ENCODE measurements at places on chromosomes 6 and 20.

DNA sequence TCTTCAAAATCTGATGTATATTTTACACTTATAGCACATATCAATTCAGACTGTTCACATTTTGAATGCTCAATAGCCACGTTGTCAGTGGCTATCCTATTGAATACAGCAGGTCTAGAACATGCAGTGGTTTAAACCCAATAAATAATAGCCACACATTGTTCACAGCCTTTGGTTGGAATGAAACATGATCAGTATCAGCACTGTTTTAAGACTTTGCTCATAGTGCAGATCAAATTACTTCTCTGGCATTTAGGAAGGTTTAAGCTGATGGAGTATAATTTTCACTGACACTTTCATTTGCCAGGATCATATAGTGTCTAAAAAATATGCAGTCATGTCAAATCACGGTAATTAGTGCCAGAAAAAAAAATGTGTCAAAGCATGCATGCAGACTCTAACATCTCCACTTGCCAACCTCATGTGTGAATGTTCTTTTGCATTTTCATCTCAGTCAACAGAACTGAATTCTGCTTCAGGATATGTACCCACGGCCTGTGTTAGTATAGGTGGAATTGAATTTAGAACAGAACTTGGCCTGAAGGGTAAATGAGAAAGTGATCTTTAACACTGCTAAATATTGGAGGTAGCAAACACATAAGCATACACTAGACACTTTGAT lies 184.1 kb downstream of the SLC24A3 start:
- DNase-seq, result no peak

- no peak for DNase-seq
Measured at GRCh38 chr6:56552187-56553130, 90.2 kb downstream of the DST start.

GRCh38 chr6:167791780-167792478 lies 34.8 kb upstream of the AFDN start:
- DNase-seq, result no peak

DNA sequence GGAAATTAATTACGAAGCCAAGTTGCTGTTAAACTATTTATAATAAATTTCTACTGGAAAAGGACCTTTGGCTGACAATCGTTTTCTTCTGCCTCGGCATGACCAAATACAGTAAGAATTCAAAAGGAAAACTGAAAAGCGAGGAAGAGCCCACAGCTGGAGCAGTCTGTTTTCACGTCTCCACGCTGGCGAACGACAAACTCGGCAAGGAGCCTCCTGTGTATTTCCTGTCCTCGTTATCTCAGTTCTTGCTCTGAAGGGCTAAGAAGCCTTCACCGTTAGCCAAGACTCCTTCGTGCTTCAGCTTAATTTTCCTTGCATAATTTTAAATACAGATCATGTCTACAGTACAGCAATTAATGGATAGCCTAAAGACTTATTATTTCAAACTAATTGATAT lies 214.3 kb upstream of the PLCB4 start:
- DNase-seq, result no peak

DNA sequence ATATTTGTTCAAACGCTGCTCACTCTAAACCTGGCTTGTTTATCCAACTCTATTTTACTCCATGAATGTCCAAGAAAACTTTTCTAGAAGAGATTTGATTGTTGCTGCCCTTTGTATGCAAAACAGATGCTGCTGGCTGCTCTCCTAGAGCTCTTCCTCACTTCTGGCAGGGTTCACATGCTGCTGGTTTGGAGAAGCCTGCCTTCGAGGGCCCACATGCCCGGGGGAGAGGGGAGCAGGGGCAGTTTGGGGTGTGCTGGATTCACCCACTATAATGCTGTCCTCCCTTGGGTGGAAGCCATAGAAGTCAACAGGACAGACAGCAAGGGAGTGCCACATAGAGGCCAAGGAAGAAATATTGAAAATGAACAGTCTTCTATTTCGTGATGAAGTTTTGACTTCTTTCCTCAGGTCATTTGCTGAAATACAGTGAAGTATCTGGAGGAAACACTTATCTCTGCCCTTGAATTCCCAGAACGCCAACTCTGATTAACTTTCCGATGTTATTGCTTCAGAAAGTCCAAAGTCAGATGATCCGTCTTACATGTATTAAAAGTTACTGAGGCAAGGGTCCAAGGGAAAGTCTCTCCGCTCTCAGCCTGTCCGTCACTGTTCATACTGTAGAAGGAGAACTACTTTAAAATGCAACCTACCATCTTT lies 32.4 kb downstream of the LY86 start:
- no peak for DNase-seq

- no peak for DNase-seq
Measured at GRCh38 chr6:6220718-6221117, 99.7 kb downstream of the F13A1 start.

GRCh38 chr20:22801528-22801927 lies 217.2 kb upstream of the FOXA2 start:
- no peak for DNase-seq

All from COR-L47 (cell line).